Activated naive CD8-positive, alpha-beta T cell treated with anti-CD3 and anti-CD28 coated beads, Interleukin-2, amount 50 U/mL, for 16 hours (primary cell): ENCODE measurements at places on chromosomes 16 and 17.

DNA sequence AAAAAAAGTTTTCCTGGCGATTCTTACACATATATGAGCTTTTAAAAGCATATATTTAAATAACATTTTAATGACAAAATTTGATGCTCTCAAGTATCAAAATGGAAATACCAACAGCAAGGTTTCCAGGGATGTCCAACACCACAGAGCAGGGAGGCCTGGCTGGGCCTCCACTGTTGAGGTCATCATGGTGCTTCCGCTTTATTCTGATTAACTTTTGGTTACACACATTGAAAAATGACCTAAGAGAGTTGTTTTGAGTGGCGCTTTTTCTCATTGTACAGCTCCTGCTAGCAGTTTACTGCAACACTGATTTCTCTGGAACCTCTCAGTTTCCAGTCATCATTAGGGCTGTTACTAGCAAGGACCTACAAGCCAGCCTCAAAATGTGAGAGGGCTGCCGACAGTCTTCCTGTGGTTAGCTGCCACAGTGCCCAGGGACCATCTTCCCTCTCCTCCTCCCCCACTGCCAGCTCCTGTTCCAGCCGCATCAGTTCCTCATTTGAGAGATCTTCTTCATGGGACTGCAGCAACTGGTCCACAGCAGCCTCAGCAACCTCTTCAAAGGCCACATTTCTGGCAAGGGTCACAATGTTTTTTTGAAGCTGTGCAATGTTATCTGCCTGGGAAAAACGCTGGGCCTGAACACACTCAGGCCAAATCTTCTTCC, 21.3 kb downstream of the DEF8 start:
- DNase-seq: no peak

DNA sequence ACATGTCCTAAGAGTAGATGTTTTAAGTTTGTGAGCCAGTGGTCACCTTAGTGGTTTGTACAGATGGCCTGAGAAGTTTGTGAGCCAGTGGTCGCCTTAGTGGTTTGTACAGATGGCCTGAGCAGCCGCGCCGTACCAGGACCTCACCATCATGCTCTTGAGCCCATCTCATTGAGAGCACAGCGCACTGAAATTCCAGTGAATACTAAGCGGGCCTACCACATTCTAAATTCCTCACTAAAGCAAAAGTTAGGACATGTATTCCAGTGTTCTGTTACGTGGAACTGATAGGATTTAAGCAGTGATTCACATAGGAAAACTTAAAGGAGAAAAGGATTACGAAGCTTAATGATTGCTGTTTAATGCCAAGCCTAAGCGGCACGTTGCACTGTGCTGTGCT, 3.9 kb downstream of the USP10 start:
- DNase-seq: no peak

DNA sequence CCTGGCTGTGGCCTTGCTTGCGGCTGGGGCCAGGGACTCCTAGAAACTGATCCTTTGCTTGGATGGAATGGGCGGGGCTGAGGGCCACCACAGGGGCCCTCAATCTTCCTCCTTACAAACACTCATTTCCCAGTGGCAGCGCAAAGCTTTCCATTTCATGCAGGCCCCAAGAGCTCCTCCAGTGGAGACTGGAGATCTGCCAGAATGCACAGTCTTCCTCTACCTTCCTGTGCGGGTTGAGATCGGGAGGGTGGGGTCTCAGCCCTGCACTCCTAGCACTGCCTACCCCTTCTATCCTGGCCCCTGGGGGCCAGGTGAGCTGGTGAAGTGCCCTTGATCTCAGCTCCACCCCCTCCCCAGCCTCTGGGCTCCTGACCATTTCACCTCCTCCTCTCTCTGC, 1.7 kb downstream of the NRN1L start:
- DNase-seq: no peak

DNA sequence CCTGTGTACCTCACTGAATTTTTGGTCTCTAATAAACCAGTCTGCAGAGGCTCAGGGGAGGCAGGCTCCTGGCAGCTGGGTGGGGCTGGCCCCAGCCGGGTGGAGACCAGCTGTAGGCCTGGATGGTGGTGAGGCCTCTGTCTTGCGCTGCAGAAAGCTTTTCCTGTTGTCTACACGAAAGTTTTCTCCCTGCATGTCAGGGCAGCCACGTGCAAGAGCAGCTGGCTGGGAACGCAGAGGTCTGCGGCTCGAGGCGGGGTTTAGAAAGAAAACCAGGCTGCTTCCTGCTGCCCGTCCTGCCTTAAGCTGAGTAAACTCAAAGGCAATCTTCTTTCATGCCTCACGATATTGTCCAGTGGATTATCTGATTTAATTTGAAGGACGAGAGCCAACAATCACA, 2.4 kb downstream of the SERPINF1 start:
- peak; percentile 15 for DNase-seq

GRCh38 chr16:22705799-22706198, 108.2 kb upstream of the HS3ST2 start:
- DNase-seq: no peak

- DNase-seq: no peak
Measured at GRCh38 chr16:28585674-28586073, 11.2 kb downstream of the SULT1A2 start.

GRCh38 chr17:6455321-6455705, 11.1 kb downstream of the PIMREG start:
- DNase-seq: no peak

GRCh38 chr17:64260886-64261285, 2.2 kb downstream of the TEX2 start:
- DNase-seq: no peak
